NCI-H1694 (cell line): ENCODE measurements at places on chromosomes 16 and 17.

- no peak for DNase-seq
Observed at GRCh38 chr16:25298165-25298872, 40.7 kb upstream of the ZKSCAN2 start.

- no peak for DNase-seq
Observed at GRCh38 chr17:31269578-31269983, 27.5 kb downstream of the OMG start.

- DNase-seq = no peak
Observed at GRCh38 chr16:15459791-15460190, 25.4 kb downstream of the BMERB1 start.

DNA sequence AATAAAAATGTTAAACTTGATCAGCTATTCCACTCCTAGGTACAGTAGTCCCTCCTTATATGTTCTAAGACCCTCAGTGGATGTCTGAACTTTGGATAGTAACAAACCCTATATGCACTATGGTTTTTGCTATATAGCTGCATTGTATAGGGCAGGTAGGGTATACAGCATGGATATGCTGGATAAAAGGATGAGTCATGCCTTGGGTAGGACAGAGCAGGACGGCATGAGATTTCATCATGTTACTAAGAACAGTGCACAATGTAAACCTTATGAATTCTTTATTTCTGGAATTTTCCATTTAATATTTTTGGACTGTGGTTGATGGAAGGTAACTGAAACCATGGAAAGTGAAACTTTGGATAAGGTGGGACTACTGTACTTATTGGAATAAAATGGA is 235.1 kb downstream of the CEP112 start:
- no peak for DNase-seq

DNA sequence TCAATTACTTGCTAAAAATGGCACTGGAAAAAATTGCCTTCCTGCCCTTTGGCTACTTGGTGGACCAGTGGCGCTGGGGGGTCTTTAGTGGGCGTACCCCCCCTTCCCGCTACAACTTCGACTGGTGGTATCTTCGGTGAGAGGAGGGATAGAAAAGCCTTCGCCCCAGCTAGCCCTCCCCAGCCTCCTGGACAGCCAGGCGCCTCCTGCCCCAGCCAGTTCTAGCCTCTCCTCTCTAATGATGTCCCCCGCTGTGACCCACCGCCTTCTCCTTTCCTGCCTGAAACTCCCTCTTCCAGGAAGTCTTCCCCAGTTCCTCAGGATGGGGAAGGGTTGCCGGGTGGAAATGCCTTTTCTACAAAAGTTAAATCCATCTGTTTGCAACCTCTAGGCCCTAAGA is 6.2 kb downstream of the ACE start:
- no peak for DNase-seq

DNA sequence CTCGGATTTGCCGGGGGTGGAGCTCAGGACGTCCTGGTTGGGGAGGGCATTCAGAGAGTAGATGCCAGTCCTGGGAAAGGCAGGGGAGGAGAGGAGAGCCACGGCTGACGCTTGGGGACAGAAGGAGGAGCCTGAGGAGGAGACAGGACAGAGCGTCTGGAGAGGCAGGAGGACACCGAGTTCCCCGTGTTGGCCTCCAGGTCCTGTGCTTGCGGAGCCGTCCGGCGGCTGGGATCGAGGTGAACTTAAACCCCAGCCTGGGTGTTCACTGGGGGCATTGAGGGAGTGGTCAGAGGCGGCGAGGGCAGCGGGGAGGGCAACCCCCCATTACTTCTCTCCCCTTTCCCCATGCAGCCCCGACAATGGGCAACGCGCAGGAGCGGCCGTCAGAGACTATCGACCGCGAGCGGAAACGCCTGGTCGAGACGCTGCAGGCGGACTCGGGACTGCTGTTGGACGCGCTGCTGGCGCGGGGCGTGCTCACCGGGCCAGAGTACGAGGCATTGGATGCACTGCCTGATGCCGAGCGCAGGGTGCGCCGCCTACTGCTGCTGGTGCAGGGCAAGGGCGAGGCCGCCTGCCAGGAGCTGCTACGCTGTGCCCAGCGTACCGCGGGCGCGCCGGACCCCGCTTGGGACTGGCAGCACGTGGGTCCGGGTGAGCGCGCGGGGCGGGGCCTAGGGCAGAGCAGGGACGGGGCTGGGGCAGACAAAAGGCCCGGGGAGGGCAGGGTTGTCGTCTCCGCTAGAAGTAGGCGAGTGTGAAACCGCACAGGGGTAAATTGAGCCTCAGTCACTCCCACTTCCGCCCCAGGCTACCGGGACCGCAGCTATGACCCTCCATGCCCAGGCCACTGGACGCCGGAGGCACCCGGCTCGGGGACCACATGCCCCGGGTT is 3.7 kb downstream of the NOL3 start:
- peak; percentile 50 for DNase-seq

DNA sequence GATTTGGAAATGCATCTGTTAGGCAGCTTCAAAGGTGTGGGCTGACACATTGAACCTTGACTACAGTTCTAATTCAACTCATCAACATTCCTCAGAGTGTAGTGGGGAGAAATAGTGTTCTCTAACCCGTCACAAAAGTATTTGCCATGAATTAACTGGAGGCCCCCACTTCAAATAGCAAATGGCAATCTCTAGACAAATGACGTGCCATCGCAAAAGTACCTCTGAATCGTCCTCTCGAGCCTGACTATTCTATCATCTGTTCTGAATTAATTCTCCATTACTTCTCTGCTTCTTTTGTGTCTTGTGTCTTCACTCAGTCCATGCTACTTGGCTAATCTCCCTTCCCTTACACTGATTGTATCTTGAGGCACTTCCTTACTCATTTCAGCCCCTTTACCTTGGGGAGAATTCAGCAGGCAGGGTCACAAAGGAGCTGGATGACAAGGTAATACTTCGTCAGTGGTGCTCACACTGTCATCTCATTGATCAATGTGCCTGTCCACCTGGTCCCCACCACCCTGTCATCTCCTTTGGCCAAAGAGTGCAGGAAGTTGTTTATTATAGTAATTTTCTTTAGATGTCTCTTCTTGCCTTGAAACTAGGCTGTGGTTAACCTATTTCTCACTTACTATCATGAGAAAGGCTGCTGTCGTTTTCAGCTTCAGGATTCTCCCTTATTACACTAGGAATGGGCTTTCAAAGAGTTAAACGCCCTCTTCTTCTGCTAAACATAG is 108.4 kb downstream of the SYCE1L start:
- DNase-seq = no peak

DNA sequence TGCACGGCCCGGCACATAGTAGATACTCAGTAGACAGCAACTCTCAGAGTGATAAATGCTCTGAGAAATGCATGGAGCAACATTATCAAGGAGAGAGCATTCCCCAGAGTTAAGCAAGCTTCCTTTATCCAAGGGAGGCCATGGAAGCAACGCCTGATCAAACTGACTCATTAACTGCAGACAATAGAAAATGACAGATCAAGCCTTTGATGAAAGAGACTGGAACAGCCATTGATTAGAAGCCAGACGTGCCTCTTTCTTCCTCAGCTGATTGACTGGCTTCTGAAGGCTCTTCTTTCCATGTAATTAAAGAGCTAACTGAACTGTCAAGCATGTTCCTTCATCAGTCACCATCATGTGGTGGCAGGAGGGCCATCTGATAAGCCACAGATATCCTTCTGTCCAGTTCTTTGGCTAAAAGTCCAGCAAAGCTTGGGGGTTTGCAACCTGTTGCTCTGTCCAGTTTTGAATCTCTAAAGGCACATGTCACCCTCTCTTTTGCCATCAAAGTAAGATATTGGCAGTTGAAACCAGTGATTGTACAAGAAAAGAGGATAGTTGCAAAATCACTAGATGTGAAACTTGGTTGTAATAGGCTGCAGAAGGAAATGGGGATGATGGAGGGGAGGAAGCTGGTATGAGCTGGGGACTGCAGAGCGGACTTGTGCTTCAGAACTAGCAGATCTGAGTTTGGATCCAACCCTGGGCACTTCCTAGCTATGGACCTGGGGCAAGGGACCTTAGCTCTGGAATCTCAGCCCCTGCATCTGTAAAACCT is 188.0 kb downstream of the HAPSTR1 start:
- DNase-seq = no peak

DNA sequence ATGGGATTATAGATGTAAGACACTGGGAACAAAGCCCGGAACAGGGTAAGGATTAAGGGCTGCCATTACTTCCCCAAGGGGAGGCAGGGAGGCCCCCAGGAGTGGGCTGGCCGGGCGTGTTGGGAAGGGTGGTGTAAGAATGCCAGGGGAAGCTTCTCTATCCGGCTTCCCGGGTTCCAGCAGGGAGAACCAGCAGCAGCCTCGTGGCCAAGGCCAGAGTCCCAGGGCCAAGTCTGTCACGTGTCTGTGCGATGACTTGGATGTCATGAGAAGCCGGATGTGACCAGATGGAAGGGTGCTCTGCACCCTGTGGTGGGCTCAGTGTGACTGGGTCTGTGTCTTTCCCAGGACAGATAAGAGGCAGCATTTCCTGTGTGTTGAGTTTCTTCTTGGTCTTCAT is 52.1 kb downstream of the SCNN1B start:
- no peak for DNase-seq

DNA sequence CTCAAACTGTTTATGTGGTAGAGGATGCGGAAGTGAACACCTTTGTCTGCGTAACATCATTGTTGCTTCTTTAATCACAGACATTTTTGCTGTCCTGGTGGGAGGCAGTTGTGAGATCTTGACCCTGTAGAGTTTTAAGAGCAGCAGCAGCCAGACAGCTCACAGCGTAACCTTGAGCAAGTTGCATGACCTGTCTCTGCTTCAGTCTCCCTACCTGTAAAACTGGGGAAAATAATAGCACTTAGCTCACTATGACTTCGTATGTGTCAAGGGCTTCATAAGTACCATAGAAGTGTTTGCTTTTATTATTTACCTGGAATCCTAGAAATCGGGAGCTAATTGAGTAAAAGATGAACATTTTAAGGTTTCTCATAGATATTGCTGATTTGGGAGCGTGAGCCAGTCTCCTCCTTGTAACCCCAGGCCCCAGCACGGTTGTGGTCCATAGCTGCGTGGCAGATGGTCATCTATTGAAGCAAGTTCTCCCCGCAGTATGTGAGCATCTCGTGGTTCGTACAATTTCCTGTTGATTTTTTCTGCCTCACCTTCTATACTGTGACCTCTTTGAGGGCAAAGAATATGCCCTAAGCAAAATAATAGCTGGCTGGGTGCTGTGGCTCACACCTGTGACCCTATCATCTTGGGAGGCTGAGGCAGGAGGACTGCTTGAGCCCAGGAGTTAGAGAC is 34.4 kb downstream of the GPRC5B start:
- no peak for DNase-seq

DNA sequence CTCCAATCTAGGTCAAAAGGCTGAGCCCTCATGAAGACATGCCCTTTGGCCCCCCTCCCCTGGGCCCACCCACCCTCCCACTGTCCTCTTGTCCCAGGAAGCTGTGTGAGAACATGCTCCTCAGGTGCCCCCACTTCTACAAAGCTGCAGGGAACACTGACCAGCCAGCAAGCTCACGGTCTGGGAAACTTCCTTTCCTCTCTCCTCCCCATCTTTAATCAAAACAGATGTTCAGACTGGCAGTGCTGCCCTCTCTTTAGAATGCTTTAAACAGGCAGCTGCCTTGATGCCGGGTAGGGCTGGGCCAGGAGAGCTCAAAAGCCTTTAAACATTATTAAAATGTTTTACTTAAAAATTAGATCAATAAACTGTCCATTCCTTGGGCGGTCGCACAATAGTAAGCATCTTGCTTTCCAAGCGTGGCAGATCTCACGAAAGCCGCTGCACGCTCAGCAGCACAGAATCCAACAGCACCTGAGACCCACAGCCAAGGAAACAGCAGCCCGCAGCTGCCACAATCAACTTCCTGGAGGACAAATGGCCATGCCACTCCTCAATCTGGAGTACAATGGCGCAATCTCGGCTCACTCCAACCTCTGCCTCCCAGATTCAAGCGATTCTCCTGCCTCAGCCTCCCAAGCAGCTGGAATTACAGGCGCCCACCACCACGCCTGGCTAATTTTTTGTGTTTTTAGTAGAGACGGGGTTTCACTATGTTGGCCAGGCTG is 399.2 kb downstream of the SLC39A11 start:
- DNase-seq = no peak

GRCh38 chr17:51443646-51444045 is 183.3 kb downstream of the UTP18 start:
- DNase-seq = no peak

GRCh38 chr17:542943-543342 is 171.7 kb downstream of the VPS53 start:
- no peak for DNase-seq

GRCh38 chr17:79038545-79039135 is 14.7 kb downstream of the C1QTNF1 start:
- DNase-seq = no peak

DNA sequence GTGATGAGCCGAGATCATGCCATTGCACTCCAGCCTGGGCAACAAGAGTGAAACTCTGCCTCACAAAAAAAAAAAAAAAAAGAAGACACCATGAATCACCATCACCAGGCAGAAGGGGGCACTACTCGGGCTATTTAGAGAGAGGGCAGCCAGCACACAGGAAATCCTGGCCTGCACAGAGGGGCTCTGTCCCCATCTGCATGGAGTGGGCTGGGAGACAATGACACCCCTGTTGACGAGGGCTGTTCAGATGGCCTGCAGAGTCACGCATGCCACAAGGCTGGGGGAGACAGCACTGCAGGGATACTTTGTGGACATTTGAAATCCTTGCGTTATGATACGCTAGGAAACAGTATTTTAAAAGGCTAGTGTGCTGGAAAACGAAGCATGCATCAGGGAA is 48.3 kb downstream of the CUEDC1 start:
- DNase-seq = no peak

DNA sequence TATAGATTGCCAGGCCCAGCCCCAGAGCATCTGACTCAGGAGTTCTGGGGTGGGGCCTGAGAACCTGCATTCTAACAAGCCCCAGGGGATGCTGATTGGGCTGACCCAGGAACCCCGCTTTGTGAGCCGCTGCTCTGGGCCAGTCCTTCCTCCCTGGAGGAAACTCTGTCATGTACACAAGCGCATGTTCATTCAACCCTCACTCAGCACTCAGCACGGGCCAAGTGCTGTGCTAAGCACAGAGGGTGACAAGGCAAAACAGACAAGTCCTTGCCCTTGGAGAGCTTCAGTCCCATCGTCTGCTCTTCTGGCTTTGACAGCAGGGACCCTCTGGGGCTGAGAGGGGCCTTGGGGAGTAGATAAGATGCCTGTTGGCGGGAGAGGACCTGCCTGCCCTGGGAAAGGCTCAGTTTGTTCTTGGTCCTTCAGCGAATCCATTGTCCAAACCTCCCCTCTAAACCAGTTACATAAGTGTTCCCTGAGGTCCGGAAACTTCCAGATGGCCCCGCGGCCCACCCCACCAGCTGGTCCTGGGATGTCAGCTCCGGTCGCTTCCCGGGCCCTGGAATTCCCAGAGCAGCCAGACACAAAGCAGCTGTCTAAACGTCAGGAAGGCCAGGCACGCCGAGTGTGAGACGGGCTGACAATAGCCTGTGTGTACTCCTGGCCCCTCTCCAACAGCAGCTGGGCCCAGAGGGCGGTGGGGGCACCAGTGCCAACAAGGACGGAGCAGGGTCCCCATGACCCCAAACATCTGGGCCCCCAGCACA is 88.8 kb downstream of the ZDHHC7 start:
- peak; percentile 56 for DNase-seq

- no peak for DNase-seq
Observed at GRCh38 chr16:53745086-53745485, 41.1 kb downstream of the FTO start.
